ENCODE measurements at places on chromosomes 16 and 17.

DNA sequence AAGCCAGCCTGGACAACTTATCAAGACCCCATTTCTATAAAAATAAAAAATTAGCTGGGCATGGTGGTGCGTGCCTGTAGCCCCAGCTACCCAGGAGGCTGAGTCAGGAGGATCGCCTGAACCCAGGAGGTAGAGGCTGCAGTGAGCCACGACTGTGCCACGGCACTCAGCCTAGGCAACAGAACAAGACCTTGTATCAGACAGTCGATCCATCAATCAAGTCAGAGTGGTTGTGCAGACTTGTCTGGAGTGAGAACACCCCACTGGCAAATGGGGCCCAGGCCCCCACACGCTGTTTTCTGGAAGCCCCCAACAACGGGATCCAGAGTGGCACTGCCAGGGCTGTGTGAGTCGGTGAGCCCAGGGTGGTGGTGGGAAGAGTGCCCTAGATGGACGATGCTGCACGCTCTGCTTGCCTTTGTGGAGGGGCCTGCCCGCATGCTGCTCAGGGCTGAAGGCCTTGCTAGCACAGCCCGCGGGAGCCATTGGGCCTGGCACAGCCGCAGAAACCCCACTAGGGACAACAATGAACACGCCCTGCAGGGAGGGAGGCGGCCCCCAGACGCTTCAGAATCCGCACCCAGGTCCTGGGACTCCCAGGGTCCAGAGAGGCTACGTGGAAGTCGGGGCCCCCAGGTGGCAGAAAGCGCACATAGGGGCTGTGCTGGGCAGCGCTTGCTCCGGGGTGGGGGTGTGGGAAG, 80.1 kb upstream of the GNG13 start:
- no peak for DNase-seq

DNA sequence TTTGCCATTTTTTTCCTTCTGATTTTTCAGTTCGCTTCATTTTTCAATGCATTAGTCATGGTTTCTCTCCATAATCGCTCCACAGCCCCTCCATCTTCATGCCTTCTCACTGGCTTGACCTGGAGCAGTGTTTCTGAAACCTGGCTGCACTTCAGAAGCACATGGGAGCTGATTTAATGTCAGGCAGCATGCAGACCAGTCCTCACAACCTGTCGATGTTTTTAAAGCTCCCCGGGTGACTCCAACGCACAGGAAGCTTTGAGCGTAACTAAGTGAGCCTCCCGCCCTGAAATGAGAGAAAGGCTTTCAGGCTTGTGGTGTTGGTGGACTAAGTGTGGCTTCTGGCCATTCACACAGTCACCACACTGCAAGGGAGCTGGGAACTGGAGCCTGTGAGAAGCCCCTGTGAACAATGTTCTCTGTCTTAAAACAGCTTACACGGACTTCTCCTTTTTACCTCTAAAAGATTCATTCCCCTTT, 16.8 kb upstream of the DRG2 start:
- DNase-seq, result no peak

DNA sequence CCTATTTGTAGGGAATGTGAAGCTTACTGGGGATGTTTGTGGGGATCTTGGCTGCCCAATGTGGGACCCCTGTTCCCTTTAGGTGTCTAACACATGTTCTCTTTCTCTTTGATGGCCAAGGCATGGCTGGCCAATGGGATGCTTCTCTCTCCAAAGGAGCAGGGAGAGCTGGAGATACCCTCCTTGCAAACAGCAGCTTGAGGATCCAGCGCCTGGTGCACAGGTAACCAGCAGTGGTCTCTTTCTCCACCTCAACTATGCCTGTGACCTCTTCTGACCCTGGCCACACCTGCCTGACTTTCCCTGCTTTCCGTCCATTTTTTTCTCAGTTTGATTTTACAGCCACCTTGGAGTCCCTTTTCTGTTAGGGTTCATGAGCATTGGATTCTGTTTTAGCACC, 16.8 kb upstream of the NKD1 start:
- no peak for DNase-seq

DNA sequence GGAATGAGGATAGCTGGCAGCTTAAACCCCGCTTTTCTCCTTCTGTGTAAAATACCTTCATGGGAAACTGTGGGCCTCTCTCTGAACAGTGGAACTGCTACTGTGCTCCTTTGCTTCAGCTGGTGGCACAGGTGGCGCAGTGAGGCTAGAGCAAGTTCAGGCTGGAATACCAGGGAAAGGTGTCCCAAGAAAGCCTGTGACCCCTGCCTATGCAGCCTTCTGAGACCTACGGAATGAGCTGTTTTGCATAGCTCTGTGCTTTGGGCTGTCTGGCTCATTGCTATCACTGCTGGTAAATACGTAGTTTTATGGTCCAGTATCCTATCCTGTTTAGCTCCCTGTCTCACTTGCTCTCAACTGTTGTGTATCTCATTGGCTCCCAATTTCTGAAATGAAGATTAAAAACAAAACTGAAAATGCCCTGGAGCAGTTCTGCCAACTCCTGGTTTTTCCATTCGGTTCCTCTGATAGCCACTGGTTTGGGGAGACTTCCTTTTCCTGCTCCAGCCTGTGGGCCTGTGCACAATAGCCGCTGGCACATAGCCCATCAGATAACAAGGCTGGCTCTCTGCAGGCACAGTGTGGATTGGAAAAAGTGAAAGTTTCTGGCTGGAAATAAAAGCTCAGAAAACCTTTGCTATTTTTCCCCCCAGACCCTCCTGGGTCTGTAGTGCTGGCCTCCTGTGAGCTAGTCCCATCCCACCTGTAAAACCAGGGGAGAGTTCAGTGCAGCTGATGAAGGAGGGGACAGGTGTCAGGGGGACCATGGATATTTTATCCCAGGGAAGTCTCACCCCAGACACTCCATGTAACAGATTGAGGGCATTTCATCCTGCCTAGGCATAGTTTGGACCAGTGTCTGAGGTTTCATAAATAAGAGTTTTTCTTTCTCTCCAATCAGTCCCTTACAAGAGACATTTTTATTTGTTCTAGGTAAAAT, 24.0 kb downstream of the LIMD2 start:
- no peak for DNase-seq

DNA sequence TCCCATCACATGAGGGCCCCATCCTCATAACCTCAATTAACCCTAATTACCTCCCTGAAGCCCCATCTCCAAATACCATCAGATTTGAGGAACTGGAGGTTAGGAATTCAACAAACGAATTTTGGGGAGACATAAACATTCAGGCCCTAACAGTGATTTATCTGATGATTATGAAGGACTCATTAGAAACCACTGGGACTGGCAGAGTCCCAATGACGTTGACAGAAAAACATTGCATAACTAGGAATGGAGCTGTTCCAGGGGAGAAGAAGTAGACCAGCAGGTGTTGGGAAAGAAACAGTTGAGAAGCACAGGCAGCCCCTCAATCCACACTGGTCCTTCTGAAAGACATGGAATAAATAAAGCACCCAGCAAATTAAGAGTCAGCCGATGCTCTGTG, 282.0 kb downstream of the MAP2K4 start:
- no peak for DNase-seq

DNA sequence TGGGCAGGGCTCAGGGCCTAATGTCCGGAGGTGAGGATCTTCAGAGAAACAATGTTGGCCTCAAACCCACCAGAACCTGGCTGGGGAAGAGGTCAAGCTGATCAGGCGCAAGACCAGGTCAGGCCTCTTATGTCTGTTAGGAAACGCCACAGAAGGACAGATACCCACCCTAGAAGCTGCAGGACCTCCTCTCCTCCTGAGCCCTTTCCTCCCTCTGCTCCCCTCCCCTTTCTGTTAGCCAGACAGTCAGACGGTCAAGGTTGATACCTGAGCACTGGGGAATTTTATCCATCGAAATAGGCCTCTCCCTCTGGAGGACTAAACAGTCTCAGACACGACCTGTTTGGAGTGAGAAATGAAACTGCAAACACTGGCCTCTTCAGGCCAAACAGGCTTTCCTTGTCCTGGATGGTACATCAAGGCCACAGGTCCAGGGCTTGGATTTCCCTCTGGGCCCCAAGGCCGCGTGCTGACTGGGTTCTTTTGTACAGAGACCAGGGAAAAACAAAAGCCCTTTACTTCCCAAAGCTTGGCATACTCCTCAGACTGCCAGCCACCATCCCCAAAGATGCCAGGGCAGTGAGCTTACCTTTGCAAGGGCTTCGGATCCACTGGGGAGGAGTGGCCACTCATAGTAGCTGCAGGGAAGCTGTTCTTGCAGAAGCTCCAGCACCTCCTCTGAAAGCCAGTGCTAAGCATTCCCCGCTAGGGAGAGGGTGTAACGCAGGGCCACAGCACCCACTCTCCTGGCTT, 135.8 kb downstream of the CCDC182 start:
- DNase-seq, result no peak

GRCh38 chr17:2213291-2213960, 90.2 kb downstream of the SMG6 start:
- no peak for DNase-seq

DNA sequence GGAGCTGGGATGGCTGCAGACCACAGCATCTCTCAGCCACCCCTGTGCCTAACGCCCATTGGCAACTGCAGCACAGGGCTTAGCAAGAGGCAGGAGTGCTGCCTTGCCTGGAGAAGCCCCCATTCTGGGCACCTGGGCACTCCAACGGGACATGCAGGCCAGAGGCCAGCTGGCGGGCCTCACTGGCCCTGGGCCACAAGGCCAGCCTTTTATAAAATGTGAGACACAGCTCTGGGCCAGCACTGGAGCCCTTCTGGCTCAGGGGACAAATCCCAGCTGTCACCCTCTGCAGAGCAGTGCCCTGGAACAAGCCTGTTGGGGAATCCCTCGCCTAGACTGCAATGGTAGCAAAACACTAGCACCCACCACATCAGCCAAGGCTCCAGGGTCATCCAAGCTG, 171.8 kb downstream of the WSCD1 start:
- DNase-seq, result no peak

- no peak for DNase-seq
These were observed 172.2 kb downstream of the SEC14L1 start for GRCh38 chr17:77312786-77313599.

- DNase-seq, result no peak
These were observed 69.2 kb upstream of the WSB1 start for GRCh38 chr17:27224526-27225315.

DNA sequence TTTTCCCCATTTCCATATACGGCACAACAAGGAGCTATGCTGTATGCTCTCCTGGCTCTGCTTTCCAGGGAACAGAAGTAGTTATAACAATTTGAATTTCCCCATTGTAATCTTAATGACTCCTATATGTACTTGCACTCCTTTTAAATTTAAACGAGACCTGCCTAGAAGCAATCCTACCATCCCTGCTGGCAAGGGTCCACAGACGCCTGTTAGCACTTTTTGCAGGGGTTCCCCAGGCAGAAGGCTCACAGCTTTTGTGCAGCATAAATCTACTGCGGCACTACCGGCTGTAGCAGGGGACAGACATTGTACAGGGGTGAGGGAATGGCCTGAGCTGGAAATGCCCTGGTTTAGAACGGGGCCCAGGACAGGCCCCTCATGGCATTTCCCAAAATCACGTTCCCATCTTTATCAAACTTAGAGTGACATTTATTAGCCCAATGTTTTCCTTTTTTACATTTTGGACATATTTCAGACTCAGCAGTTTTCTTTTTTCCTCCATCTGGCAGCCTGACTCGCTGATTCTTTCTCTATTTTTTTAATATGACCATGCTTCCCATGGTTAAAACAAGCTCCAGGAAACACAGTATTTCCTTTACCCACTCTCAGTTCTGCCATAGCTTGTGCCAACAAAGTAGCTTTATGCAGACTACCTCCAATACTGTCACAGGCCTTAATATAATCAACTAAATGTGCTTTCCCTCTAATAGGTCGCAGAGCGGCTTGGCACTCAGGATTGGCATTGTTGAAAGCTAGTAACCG, 35.4 kb upstream of the USP22 start:
- no peak for DNase-seq

DNA sequence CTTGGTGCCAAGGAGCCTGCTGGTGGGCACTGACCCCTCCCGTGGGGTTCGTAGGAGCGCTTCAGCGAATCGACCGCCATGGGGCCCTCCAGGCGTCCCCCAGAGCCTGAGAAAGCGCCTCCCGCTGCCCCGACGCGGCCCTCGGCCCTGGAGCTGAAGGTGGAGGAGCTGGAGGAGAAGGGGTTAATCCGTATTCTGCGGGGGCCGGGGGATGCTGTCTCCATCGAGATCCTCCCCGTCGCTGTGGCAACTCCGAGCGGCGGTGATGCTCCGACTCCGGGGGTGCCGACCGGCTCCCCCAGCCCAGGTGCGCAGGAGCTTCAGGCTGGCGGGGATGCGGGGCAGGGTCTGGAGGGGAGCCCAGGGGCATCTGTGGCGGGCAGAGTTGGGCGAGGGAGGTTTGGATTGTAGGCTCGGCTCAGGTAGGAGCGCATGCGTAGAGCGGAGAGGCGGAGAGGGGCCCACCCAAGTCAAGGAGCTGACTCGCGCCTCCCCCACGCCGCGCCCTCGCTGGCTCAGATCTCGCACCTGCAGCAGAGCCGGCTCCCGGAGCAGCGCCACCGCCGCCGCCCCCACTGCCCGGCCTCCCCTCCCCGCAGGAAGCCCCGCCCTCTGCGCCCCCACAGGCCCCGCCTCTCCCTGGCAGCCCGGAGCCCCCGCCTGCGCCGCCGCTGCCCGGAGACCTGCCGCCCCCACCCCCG, 19.8 kb downstream of the FMNL1 start:
- DNase-seq, result no peak

GRCh38 chr16:8721336-8722024, 47.1 kb downstream of the ABAT start:
- DNase-seq, result no peak

DNA sequence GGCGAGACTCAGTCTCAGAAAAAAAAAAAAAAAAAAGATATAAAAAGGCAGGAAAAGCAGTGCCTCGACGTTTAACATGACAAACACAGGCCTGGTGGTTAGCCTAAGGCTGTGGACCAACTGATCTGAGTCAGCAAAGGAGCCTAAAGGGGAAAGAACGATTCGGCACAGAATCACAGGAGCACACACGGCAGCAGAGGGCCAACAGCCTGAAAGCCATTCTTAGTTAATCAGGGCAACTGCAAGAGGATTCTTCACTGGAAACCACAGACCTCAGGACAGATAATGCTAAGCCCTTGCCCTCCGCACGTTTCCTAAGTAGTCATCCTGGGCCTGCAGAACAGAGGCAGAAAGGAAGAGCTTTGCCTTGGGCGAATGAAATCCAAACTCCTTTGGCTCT, 14.7 kb downstream of the TMEM11 start:
- no peak for DNase-seq

GRCh38 chr17:57612202-57613071, 132.7 kb downstream of the CCDC182 start:
- peak; percentile 3 for DNase-seq

GRCh38 chr17:33615861-33616260, 322.8 kb upstream of the ASIC2 start:
- DNase-seq, result peak; percentile 39

- peak; percentile 64 for DNase-seq
These were observed 7.8 kb downstream of the NACA2 start for GRCh38 chr17:61583242-61583641.

GRCh38 chr16:82738699-82739098, 111.9 kb downstream of the CDH13 start:
- no peak for DNase-seq
